Stimulated activated CD4-positive, alpha-beta T cell treated with anti-CD3 and anti-CD28 coated beads, Interleukin-1b, Interleukin-23, amount 100 ng/mL, for 24 hours (primary cell): ENCODE measurements at places on chromosomes 16 and 17.

GRCh38 chr16:75248536-75249380 lies 2.7 kb downstream of the BCAR1 start:
- DNase-seq, result no peak

DNA sequence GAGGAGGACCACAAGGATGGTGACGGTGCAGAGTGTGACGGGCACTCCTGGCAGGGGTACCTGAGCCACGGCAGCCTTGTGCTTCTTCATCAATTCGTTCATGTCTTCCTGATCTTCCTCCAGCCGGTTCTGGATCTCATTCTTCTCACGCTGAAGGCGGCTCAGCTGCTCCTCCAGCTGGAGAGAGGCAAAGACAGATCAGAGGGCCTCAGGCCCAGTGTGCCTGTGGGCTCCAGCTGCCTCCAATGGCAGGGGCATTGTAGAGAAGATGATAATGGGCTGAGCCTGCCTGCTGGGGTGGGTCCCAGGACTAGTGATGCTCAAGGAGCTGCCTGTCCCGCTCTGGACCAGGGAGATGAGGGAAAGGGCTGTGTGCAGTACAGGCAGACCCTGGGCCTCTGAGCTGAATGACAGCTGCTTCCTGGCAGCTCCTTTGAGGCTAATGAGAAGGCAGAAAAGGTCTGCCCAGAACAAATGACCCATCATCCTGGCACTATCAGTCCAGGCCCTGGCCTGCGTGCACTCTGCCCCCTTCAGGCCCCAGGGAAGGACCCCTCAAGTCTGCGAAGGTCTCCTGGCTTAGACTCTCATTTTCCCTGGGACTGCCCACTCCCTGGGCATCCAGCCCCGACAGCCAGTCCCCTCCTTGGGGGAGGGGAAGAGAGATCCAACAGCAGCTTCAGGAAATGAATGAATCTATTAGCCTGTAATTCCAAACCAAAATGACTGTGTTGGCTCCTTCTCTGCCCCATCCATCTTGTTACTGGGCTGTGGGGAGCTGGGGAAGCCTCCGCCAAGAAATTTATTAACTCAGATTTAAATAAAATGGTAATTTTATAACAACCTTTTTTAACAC lies 48.0 kb downstream of the PIPOX start:
- DNase-seq, result no peak

DNA sequence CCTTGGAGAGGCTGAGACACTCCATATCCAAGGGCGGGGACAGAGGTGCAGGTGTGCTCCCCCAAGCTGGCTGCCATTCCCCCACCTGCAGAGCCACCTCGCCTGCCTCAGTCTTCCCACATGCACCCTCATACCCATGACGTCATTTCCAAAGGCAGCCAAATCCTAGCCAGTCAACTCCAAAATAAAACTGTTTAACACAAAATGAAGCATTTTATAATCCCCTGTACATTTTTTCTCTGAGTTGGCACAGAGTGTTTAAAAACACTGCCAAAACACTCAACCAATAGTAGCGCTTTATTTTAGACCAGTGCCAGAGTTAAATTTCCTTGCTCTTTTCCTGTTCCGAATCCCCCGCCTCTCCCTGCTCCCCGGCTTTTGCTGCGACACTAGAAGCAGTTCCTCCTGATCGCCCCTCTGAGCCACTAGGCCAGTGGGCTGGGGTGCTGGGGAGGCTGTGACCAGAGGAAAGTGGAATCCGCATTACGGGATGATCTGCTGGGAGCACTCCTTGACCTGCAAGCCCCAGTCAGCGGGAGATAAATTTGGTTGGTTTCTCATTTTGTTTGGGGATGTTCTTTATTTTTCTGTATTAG lies 139.5 kb downstream of the ZNF423 start:
- DNase-seq, result no peak

DNA sequence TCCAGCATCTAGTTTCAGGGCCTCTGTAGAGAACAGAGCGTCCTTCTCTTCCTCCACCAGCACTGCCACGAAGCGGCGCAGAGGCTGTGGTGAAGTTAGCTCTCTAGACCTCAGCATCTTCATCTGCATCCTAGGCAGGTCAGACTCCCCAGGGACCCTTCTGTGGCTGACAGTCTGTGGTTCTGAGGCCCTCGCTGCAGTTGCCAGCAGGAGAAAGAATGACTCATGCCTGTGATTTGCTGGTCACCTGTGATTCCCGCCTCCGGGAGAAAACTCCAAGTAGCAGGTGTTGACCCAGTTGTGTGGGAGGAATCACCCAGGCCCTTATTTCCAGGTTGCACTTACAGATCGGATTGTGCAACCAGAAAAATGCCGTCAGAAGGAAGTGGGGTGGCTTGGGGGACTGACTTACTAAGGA lies 117.3 kb upstream of the CACNG5 start:
- no peak for DNase-seq

DNA sequence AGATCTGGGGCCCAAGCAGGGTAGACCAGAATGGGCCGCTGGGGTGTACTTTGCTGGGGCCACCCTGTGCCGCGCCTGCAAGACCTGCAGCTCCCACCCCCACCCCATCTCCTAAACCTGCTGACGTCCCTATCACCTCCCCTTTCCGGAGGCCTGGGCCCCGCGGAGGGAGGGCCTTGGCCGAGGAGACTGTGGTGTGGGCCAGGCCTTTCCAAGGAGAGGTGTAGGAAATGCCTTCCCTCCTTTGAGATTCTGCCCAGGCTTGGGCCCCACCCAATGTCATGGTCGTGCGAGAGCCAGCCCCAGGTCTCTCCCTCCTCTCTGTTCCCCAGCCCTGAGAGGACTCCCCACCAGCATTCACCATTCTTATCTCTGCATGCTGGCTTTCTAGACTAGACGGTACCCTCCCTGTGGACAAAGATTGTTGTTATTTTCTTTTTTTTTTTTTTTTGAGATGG lies 3.9 kb upstream of the WFIKKN2 start:
- no peak for DNase-seq

DNA sequence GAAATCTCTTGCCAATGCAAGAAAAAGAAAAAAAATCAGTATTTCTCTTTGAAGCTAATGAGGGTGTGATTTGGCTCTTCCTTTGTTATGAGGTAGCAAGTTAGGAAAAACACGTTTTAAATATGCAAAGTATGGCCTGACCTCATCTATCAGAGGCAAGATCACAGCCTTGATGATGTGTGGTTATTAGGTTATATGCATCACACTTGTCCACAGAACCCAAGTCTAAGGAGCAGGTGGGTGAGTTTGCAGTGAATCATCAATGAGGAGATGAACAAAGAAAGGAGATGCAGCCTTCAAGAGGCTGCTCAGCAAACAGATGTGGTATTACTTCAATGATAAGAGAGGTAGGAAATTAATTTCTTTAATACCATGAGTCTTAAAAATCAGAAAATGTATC lies 594.8 kb upstream of the CDH5 start:
- DNase-seq, result no peak

DNA sequence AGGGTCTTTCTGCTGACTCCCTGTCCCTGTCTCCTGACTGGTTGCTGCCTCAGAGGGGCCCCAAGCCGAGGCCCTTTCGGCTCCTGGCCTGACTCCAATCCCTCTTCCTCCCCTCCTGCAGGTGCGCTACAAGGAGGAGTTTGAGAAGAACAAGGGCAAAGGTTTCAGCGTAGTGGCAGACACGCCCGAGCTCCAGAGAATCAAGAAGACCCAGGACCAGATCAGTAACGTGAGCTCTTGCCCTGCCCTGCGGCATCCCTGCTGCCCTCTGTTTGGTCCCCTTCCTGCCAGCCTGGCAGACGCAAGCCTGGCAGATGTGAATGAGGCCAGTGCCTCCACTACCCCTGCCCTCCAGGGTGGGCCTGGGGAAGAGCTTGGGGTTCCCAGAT lies 27.1 kb upstream of the LASP1NB start:
- DNase-seq, result no peak

DNA sequence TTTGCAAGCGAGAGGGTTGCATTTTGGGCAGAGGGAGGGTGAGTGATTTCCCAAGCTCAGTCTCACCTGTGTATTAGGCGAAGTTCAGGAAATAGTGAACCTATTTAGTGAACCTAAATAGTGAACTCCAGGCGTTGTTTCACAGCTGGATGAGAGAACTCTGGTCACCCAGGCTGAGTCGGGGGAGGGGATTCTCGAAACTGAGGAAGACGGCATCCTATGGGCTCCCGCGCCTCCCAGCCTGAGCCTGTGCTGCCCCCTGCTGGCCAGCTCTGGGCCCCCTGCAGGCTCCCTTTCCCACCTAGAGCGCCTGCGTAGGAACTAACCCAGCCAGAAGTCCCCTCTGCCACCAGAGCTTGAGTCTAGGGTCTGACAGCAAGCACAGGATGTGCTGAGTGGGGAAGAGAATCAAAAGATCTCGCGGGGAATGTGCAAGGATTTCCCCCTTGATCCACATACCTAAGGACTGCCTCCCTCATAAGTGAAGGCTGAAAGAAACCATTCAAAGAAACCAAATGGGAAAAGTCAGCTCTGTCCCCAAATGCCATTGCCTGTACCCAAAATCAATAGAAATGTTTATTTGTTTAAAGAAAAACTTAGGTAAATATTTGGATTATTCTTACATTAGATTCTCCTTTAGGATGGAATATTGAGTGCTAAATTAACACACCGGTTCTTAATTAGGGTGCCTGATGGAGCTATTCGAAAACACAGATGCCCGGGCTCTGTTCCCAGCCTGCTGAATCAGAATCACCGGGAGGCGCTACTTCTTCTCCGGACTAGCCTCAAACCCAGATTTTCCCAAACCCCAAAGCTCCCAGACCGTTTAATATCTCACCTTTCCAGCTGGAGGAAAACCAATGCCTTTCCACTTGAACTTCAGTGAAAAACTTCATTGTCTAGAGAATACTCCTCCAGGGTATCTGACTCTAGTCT lies 14.8 kb upstream of the MARVELD3 start:
- DNase-seq, result peak; percentile 65

- DNase-seq, result no peak
Observed at GRCh38 chr17:40622509-40622928, 25.1 kb downstream of the SMARCE1 start.

DNA sequence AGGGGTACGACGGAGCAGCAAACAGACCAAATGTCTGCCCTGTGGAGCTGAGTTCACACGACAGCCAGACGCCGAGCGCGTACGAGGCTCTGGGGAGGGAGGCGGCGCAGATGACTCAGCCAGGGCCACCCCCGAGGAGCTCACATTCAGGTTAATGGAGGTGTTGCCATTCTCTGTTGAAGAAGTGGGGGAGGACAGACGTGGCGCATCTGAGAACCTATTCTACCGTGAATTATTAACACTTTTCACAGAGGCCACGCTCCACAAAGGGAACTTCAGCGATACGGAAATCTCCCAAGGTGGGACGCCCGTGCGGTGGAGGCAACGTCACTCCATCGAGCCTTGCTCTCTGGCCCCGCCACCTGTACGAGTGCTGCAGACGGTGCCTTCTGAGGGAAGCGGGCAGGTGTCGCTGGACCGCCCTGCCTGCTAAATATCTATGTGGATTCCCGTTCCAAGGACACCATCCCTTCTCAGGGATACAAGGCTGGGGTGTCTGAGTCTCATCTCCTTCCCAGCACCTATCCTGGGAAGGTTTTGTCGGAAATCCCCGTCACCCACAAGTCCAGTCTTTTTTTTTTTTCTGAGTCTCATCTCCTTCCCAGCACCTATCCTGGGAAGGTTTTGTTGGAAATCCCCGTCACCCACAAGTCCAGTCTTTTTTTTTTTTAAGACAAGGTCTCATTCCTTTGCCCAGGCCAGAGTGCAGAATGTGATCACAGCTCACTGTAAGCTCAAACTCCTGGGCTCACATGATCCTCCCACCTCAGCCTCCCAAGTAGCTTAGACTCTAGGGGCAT lies 19.0 kb downstream of the ABR start:
- DNase-seq, result no peak

DNA sequence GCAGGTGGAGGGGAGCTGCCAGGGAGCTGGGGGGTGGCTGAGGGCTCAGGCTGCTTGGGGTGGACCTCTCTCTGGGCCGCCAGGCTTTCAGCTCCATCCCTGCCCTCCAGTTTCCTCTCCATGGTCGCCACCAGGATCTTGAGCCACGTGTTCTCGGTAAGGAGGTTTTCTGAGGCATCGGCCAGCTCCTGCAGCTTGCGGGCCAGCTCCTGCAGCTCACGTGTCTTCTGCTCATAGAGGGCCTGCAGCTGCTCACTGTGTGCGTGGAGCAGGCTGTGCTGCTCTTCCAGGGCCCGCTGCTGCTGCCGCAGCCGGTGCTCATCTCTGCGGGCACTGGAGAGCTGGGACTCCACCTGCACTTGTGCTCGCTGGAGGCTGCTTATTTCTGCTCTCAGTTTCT lies 11.0 kb downstream of the SNN start:
- no peak for DNase-seq

GRCh38 chr17:43536236-43536992 lies 9.7 kb downstream of the ETV4 start:
- no peak for DNase-seq

- DNase-seq, result no peak
Observed at GRCh38 chr17:40433551-40434415, 9.5 kb upstream of the IGFBP4 start.

DNA sequence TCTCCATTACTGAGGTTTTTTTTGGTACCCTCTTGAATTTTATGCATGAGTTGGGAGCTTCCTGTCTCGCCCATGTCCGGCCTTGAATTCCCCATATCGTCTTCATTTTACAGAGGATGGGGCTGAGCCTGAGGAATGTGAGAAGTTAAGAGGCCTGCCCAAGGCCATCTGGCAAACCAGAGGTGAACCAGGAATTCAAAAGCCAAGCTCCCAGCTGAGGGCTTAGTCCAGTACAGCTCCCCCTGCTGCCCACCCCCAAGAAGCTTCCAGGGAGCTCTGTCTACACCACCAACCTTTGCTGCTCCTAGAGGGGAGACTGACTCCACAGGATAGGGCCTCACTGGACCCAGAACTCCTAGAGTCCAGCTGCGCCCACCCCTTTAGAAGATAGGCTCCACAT lies 20.7 kb upstream of the C16orf78 start:
- no peak for DNase-seq

GRCh38 chr17:77802333-77802615 lies 156.2 kb upstream of the TNRC6C start:
- no peak for DNase-seq

DNA sequence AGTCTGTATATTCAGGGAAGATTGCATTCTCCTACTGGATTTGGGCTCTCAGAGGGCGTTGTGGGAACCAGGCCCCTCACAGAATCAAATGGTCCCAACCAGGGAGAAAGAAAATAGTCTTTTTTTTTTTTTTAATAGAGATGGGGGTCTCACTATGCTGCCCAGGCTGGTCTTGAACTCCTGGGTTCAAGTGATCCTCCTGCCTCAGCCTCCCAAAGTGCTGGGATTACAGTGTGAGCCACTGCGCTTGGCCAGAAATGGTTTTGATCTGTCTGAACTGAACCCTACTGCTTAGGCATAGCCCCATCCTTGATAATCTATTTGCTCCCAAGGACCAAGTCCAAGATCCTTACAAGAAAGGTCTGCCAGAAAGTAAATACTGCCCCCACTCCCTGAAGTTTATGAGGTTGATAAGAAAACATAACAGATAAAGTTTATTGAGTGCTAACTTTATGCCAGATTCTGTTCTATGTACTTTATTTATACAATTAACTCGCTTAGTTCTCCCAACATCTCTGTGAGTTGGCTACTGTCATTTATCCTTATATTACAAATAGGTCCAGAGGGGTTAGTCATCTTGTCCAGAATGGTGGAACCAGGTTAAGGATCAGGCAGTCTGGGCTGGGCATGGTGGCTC lies 13.5 kb downstream of the G6PC1 start:
- DNase-seq, result no peak
